Omental fat pad (tissue), 4 donors: ENCODE measurements at places on chromosomes 5 and 9. TPM values are rescaled to one million over a fixed set of nuclear protein-coding genes. Genes with fewer than 3 reads are reported as not detected.

CNTNAP3B gene
- total RNA-seq = 23.7 TPM

LAMC3 gene
- 0.50 TPM for total RNA-seq

TRIM36 gene
- total RNA-seq = 1.9 TPM

TMEM174 gene
- not detected for total RNA-seq

PELO gene
- total RNA-seq = 33.2 TPM
